Omental fat pad (tissue), 4 donors: ENCODE measurements at places on chromosomes 7 and 10.

GRCh38 chr7:131164025-131164925 lies 163.4 kb upstream of the MKLN1 start:
- no peak for DNase-seq

DNA sequence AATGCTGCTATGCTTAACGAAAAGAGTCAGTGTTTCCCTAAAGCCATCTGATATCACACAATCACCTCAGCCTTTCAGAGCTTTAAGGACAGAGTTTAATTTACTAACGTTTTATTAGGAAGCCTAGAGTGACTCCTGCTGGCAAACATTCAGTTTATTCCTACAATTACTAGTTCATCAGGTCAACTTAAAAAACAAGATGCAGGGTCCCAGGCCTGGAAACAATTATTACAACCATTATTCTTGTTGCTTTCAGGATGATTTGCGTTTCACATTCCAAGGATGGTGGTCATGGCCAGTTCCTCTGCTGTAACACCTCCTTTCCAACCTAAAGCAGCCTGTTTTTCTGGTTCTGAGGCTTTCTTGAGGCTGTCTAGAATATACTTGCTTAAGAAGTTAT lies 1.5 kb upstream of the FAM53B start:
- DNase-seq = no peak

- DNase-seq = no peak
These were observed 34.8 kb downstream of the NEUROG3 start for GRCh38 chr10:69538461-69538860.

GRCh38 chr10:58645416-58646146 lies 132.9 kb downstream of the BICC1 start:
- DNase-seq = no peak

DNA sequence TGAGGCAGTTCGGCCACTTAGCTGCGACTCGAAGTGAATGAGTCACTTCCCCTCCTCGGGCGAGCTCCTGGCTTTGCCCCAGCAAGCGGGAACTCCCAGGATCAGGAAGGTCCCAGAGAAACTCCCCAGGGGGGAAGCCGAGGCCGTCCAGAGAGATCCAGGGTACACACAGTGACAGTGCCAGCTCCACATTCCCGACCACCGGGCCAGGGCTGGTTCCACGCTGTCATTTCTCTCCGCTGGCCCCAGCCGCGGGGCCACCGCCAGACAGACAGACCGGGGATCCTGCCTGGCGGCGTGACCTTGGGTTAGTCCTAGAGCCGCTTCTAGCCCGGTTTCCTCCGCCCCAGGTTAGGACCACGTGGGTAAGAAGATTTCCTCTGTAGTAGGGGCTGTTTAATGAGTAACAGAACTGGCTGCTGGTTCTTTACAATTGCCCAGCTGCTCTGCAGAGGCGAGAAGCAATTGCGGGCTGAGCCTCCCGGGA lies 463 bp upstream of the UPP1 start:
- DNase-seq = peak; percentile 58

GRCh38 chr7:157675427-157675927 lies 338.7 kb downstream of the DNAJB6 start:
- DNase-seq = no peak

GRCh38 chr7:70419526-70420380 lies 712.2 kb upstream of the GALNT17 start:
- no peak for DNase-seq

DNA sequence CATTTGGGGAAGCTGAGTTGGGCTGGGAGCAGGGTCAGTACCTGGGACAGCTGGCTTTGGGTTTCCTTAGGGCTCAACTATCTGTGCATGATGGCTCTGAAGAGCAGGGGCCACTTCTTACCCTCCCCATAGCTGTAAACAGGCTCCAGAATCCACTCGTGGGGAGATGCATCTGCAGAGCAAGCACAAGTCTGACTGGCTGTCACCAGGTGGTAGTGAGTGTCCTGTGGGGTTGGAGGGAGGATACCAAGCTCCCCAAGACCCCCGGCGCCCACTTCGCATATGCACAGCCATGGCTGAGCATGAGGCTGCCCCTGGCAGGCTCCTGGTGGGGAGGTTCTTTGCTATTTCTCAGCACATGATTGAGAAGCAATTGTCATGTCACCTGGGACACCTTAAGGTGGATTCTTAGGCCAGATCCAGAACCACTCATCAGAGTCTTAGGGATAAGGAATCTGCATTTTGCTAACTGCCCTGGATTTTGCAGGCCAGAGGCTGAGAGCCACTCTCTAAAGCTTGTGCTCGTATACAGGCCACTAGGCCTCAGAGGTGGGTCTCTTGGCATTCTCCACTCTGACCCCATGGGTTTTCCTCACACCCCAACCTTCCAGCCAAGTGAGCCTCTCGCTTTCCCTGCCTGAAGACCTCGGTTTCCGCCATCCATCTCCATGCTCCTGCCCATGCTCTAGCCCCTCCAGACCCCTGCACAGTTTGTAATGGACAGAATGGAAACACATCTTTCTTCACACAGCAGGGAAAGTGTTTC lies 53.7 kb downstream of the ADCY1 start:
- no peak for DNase-seq

DNA sequence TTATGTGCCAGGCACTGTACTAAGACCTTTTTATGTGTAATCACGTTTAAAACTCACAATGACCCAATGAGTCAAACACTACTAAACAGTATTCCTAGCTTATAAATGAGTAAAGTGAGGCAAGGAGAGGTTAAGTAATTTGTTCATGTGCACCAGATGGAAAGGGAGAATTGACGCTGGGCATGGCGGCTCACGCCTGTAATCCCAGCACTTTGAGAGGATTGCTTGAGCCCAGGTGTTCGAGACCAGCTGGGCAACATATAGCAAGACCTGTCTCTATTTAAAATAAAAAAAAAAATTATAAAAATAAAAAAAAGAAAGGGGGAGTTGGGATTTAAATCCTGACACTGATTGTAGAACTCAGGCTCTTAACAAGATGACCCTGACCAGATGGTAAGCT lies 46.7 kb upstream of the DLG5 start:
- no peak for DNase-seq

DNA sequence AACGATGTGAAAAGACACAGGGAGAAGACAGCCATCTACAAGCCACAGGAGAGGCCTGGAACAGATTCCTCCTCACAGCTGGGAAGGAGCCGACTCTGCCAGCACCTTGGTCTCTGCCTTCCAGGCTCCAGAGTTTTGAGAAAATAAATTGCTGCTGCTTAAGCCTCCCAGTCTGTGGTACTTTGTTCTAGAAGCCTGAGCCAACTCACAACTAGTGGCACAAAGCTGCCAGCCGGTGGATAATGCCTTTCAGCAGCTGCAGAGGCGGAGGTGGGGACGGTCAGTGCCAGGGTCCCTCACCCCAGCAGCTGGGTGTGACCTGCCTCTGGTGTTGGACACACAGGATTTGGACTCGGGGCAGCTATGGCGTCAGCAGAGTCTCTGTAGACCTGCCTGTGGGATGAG lies 255.4 kb upstream of the PITRM1 start:
- DNase-seq = no peak

DNA sequence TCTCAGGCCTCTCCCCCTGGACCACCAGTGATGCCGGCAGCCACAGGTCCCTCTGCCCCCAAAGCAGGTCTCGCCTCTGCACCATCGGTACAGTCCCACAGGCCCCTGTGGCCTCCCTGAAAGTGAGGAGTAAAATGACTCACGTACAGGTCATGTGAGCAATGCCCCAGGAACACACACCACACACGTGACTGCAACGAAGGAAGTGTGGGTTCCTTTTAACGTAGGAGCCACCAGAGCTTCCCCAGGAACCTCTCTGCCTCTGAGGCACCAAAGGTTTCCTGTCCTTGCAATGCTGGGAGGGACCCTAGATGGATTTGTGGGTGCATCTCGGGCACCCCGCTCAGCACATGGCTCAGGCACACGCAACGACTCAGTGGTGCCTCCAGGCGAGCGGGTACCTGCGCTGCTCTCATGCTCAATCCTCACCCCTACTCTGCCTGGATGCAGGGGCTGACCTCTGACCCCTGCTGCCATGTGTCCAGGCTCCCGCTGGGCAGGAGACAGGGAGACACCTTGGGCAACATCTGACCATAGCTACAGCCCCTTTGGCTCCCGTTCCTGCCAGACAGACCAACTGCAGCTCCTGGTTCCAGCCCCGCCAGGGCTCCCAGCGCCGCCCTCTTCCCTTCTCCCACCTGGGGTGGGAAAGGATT lies 120.7 kb downstream of the PRKAG2 start:
- no peak for DNase-seq
